Foreskin keratinocyte (primary cell): ENCODE measurements at places on chromosomes 16 and 17.
A peak's percentile ranks its signal among the peaks of the same experiment; 100 is the strongest.

GRCh38 chr17:59047616-59048015 lies 59.1 kb downstream of the TRIM37 start:
- DNase-seq: no peak

- DNase-seq: no peak
These were observed 39.3 kb downstream of the YPEL2 start for GRCh38 chr17:59370593-59371299.

GRCh38 chr17:66716236-66717026 lies 118.5 kb upstream of the CACNG5 start:
- DNase-seq: no peak

DNA sequence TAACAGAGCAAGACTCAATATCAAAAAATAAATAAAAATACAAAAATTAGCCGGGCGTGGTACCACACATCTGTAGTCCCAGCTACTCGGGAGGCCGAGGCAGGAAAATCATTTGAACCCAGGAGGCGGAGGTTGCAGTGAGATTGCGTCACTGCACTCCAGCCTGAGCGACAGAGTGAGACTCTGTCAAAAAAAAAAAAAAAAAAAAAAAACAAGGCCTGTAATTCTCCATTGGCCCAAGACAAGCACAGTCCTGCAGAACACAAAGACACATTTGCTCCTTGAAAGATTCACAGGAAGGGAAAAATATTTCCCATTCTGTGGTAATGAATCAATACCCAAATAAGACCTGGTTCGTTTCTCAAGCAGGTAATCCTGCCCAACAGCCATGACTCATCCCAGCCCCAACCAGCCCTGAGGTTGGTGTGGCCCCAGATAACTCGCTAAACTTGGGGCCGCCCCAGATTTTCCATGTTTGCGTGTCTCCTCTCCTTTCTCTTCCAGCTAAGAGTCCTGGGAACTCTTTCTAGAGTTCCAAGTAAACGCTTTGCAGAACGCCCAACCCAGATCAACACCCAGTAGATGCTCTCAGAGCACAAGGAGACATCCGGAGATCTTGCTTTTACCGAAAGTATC lies 40.3 kb upstream of the SNN start:
- peak; percentile 99 for DNase-seq

- DNase-seq: no peak
These were observed 19.2 kb downstream of the KDM8 start for GRCh38 chr16:27222249-27223225.

DNA sequence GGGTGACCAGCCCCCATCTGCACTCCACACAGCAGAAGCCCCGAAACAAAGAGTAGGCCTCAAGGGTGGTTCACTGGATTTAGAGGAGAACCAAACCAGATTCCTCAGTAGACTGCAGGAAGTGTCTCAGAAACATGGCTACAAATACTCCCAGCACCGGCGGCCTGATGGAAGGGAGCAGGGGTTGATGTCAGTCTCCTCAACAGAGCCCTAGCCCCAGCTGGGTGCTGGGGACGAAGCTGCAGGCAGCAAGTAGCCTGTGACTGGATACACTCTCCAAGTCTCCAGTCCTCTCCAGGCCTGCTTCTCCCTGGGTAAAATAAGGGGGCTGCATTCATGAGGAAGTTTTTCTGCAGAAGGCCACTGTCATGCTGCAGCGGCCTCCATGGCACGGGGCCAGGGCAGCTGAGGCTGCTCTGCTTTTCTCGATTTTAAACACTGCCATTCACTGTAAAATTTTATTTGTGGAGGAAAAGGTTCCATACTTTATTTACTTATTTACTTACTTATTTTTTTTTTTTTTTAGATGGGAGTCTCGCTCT lies 36.7 kb upstream of the SREBF1 start:
- DNase-seq: no peak

DNA sequence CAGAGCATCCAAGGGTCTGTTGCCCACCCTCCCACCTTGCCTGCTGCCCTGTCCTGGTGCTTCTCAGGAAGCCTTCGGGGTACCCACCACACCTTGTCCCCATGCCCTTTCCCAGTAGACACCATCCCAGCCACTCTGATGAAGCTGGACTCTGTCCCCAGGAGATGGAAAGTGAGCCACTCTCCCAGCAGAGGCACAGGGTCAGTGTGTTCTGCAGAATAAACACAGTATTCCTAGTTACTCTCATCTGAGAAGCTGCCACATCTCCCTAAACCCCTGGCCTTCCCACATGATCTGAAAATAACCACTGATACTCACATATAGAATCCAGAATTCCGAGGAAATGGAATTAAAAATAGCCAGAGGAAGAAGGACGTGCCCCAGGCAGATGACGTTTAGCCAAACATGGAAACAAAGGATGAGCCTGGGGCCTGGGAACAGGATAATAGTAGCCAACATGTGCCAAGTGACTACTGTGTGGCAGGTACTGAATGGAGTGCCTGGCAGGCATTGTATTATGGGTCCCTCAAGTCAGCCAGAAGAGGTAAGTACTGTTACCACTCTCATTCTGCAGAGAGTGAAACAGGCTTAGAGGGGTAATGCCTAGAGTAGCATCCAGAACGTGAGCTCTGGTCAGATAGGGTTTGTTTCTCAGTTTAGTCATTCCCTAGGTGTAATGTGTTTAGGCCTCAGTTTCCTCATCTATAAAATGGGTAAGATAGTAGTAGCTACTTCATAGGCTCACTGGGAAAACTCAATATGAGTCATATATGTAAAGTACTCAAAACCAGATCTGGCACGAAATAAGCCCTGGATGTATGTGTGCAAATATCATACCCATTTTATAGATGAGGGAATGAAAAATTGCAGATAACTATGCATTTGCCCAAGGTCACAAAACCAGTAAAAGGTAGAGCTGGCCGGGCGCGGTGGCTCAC lies 20.8 kb upstream of the PEMT start:
- DNase-seq: no peak

DNA sequence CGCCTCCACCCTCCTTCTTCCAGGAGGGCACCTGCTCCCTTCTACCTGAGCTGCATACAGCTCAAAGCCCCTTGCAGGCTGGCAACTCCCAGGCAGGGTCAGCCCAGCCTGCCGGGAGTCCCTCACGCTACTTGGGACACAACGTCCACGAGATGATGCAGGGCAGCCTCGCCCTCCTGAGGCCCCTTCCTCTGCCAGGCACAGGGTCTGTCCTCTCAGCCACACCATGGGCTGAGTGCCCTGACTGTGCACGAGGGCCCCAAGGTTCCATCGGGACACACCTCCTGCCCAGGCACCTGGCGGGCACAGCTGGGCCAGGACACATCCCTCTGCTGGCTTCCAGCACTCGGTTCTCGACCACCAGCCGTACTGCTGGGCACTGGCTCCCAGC lies 30.9 kb upstream of the ZC3H18 start:
- DNase-seq: no peak

- no peak for DNase-seq
These were observed 4.5 kb downstream of the GSG1L start for GRCh38 chr16:28058839-28059589.

GRCh38 chr17:32546031-32546444 lies 59.2 kb downstream of the CDK5R1 start:
- DNase-seq: no peak

DNA sequence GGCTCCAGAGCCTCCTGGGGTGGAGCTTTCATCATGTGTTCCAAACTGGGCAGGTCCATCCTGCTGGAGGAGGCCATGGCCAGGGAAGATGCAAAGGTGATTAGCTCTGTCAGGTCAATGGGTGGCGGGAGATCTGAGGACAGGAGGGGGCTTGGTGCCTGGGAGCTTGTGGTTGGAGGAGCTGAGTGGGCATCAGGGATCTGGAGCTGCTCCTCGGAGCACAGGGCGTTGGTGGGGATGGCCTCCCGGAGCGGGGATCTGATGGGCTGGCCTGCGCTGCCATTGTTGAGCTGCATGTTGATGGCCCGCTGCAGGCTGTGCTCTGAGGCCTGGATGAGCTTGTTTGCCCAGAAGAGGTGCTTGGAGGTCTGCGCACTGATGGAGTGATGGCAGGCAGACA lies 6.5 kb downstream of the SPATA32 start:
- no peak for DNase-seq

DNA sequence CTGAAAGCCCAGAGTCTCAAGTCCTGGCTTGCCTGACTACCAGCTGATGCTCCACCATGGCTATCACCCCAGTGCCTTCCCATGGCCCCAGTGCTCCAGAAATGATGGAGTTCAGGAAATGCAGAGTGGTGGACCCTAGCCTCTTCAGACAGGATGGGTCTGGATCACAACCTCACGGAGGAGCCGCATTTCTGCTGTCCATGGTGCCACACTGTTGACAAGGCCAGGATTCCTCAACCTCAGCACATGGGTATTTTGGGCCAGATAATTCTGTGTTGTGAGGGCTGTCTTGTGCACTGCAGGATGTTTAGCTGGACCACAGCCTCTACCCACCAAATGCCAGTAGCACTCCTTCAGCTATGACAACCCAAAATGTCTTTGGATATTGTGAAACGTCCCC lies 6.7 kb upstream of the CRHR1 start:
- no peak for DNase-seq

GRCh38 chr17:59641799-59642484 lies 22.2 kb downstream of the CLTC start:
- DNase-seq: no peak

GRCh38 chr16:56898847-56899246 lies 33.1 kb upstream of the HERPUD1 start:
- DNase-seq: no peak

- DNase-seq: no peak
These were observed 1.0 kb downstream of the FLOT2 start for GRCh38 chr17:28896491-28896883.

GRCh38 chr16:88455610-88456355 lies 2.7 kb downstream of the ZFPM1 start:
- peak; percentile 24 for DNase-seq

GRCh38 chr17:69874175-69874670 lies 200.8 kb upstream of the KCNJ16 start:
- DNase-seq: peak; percentile 87

- no peak for DNase-seq
These were observed 11.6 kb downstream of the FBXL19 start for GRCh38 chr16:30934827-30935557.

DNA sequence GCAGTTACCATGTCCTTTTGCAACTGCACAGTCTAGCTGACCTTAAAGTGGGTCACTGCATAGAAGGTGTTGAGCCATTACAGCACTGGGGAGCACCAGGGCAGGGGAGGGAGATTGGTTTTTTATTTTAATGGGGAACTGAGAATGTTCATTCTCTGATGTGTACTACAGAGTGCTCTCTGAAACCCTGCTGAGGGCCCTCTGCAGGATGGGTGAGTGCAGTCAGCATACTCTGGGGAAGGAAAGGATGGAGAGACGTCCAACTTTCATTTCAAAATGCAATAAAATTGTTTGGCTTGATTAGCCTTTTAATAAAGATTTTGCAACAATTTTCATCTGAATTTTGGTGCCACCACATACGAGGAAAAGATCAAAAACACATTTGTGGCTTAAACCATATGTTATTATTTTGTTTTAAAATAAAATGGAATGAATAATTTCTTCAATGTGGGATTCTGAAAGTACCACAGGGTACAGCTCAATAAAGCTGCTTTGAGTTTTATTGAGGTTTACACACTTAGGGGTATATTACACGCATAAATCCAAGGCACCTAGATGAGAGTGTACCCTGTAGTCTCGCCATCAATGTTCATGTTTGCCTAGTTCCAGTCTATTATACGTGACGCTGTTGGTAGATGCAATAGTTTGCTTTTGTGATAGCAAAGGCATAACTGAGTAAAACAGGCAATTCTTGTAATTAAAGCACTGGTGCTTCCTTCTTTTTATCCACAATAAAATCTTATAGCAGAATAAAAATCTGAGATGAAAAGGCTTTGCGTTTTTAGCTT lies 73.5 kb downstream of the SNX11 start:
- no peak for DNase-seq

- peak; percentile 43 for DNase-seq
These were observed 563.9 kb downstream of the TOX3 start for GRCh38 chr16:51982715-51983680.

GRCh38 chr16:2784358-2785100 lies 2.8 kb downstream of the PRSS33 start:
- no peak for DNase-seq

DNA sequence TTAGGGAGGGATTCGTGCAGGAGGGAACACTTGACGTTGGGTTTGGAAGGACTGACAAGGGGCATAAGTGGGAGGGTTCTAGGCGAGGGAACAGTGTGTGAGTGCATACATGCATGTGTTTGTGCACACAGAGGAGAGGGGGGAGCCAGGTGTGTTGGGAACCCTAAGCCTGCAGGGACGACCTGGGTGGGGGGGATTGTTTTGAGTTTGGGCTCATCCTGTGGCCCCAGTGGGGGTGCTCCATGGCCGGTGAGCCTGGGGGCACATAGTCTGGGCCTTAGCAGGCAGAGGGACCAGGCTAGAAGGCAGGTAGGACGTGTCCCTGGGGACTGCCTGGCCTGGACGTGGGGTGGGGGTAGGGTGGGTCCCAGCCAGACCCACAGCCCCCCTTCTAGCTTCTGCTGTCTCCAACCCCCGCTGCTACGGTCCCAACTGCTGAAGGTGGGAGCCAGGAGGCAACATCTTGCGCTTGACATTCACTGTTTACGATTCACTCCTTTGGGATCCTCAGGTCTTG lies 11.9 kb upstream of the RASD1 start:
- no peak for DNase-seq

DNA sequence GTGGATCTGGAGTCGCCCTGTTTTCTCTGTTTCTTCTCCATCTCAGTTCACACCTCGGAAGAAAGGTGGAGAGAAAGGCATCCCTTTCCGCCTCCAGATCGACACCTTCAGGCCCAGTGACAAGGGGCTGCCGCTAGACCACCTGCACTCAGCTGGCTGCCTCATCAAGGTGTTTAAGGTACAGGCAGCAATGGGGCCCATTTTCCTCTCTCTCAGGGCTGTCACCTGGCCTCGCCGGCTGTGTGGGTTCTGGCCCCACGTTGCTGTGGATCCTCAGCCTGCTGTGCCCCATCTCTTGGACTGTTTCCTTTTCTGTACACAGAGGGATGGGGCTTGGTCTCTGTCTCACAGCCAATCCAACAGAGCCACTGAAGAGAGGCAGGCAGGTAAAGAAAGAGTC lies 17.4 kb upstream of the STAC2 start:
- no peak for DNase-seq

DNA sequence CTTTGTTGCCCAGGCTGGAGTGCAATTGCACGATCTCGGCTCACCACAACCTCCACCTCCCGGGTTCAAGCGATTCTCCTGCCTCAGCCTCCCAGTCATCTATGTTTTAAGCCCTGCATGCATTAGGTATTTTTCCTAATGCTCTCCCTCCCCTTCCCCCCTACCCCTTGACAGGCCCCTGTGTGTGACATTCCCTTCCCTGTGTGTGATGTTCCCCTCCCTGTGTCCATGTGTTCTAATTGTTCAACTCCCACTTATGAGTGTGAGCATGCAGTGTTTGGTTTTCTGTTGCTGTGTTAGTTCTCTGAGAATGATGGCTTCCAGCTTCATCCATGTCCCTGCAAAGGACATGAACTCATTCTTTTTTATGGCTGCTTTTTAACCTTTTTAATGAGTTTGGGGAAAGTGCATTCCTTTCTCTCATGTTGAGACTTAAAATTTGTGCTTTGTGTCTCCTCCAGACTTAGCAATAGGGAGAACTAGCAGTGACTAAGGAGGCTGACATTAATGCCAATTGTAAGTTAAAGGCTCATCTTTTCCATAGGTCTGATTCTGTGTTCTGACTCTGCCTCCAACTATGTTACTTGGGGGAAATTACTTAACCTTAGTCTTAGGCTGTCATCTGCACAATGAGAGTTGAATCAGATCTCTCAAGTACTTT lies 17.7 kb upstream of the PHAF1 start:
- DNase-seq: peak; percentile 76

- no peak for DNase-seq
These were observed 22.0 kb downstream of the CAMKK1 start for GRCh38 chr17:3870871-3871306.

- DNase-seq: no peak
These were observed 371.5 kb downstream of the SEC14L1 start for GRCh38 chr17:77512062-77512946.
